Vagina (tissue), 2 donors: ENCODE measurements at places on chromosomes 12 and 14.

- DNase-seq = no peak
These were observed 297.7 kb upstream of the CLEC14A start for GRCh38 chr14:38553586-38553985.

DNA sequence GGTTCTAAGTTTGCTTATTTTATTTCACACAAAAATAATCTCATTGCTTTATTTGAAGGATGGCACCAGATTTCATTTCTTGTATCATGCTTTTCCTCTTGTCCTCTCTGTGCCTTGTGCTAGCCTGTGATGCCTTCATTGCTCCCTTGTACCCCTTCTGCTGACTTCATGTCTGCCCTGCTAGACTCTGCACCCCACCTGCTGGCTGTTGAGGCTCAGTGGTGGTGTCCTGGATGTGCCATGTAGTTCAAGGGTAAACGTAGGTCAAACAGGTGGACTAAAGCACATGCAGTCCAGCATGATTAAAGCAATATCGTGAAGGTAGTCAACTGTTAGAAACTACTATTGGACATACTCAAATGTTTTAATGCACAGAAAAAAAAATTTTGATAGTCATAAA lies 21.6 kb downstream of the MRPS35 start:
- DNase-seq = no peak

DNA sequence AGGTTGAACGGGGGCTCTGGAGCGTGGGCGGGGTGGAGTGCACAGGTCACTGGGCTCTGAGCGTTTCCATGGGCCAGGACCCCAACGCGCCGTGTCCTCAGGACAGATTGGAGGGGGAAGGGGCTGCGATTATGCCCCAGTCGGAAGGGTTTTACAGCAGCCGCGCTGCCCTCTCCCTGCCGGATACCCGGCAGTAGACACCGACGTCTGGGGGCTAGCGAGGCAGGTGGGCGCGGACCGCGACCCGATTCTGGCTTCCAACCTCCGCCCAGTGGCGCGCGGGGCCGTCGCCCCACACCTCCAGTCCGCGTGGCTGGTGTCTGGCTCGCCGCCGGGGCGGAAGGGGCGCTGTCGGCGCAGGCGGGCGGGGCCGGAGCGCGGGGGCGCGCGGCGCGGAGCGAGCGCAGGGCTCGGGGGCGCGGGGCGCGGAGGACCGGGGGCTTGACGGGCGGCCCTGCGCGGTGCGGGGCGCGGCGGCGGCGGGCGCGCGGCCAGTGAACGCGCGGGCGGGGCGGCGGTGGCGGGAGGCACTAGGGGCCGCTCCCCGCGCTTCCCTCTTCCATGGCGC lies 2.4 kb upstream of the KIF26A start:
- DNase-seq = no peak

DNA sequence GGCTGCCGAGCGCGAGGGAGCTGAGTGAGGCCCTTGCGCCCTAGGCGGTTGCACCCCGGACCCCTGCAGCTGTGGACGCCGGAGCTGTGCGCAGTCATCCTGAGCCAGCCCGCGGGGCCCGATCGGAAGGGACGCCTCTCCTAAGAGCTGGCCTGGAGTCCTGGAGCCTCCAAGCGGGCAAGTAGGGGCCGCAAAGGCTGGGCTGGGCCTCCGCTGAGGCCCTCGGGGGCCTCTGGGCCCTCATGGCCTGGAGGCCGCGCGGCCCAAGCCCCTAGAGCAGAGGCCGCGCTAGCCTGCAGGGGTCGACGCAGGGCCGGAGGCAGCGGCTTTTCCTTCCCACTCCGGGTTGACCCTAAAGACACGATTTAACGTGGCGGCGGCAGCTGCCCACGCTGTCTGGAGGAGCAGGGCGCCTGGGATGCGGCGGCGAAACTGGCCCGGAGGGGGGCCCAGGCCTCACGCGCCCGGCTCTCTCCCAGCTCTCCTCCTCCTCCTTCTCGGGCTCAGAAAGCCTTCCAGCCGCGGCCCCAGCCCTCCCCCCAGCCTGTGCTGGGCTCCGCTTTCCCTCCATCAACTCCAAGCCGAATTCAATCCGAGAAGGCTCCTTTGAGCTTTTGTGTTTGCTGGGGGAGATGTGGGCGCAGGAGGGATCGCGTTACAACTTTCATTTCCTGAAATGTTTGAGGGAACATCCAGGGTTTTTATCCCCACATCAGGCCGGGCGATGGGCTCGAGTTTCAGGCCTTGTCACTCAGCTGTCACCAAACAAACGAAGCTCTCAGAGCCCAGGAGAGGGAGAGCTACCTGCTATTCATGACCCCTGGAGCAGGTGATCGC lies 11.6 kb downstream of the SIX1 start:
- DNase-seq = no peak

DNA sequence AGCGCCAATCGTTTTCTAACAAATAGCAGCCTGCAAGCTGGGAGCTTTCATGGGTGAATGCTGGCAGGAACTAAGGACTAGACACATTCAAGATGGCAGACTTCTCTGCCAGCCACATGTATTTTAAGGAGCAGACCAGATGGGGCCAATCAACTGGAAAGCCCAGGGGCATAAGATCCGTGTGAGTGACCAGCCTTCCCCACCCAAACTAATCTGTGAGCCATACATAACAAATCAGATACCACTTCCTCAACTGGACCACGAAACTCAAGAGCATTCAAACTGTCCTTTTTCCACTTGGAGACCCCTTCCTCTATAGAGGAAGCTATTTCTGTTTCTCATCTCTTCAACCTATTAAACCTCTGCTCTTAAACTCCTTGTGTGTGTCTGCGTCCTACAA lies 9.7 kb downstream of the TCL1B start:
- DNase-seq = peak; percentile 13

DNA sequence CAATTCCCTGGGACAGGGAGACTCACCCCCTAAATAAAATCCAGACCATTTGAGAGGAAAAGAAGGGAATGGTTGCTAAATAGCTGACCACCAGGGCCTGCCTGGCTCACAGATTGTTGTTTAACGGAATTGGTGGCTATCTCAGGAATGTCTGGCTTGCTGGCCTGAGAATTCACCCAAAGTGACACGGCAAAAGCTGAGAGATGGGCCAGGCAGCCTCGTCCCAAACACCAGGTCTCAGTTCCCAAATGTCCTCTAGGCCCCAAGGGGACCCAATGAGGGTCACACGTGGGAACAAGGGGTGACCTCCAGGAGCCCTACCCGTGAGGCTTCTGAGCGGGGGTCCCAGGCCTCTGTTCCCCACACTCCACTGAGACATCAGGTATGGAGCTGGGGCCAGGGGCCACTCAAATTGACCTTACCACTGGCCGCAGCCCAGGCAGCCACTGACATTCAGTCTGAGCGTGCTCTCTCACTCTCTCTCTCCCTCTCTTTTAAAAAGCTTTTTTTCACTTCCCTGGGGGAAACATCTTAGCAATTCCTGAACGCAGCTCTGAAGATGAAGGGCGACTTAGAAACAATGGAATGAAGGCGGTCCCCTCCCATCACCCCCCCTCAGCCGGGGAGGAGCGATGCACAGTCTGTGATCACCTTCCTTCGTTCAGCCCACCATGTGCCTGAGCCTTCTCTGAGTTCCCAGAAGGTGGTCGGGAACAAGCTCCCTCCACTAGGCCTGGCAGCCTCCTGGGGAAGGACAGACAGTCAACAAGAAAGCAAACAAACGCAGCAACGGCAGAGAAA lies 131.2 kb downstream of the SCARB1 start:
- DNase-seq = no peak

- DNase-seq = no peak
These were observed 413.5 kb upstream of the SEL1L start for GRCh38 chr14:81946834-81947798.

GRCh38 chr12:20453756-20454310 lies 85.5 kb downstream of the PDE3A start:
- DNase-seq = no peak

DNA sequence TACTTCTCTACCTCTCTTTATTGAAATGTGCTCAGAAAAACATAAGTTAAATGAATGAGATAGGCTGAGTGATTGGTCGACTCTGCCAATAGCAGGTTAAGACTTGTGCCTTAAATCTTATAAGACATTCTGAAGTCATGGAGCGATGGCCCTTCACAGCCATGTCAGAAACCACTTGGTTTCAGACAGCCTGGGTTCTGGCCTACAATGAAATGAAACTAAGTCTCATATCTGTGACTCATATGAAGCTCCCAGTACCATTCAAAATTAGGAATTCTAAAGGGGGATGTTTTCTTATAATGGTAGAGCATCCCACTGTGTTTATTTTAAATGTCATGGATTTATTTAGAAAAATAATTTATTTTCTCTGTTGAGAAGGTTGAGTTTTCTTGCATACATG lies 42.6 kb downstream of the PLXNC1 start:
- no peak for DNase-seq

DNA sequence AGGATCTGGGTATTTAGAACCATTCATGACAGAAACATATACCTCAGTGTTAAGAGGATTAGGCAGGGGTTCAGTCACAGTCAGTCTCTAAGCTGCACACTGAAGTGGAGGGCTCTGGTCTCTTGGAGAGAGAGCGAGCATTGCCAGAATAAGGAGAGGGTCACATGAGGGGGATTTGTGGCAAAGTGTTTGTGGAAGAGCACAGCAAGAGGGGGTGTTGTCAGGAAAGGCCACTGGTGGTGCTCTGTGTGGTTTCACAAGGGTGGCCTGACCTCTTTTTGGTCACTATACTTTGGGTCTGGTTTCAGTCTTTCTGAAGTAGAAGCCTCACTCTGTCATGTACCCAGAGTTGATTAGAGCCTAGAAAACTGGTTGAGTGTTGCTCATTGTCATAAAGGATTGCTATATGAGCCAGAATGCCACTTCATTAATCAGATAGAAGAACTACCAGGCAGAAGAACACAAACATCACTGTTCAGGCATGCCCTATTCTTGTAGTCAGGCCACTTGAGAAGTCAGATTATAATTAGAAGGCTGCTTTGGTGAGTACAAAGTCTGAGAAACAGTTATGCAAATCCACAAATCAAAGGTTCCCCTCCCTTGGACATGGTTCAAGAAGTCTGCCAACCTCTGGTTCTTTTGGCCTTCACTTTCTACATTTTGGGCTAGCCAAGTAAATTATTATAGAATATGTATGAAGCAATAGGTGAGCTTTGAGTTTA lies 8.4 kb downstream of the TMEM19 start:
- no peak for DNase-seq

- DNase-seq = no peak
These were observed 156.7 kb downstream of the TMTC3 start for GRCh38 chr12:88298761-88299242.

GRCh38 chr12:32686340-32686739 lies 7.2 kb downstream of the DNM1L start:
- no peak for DNase-seq

DNA sequence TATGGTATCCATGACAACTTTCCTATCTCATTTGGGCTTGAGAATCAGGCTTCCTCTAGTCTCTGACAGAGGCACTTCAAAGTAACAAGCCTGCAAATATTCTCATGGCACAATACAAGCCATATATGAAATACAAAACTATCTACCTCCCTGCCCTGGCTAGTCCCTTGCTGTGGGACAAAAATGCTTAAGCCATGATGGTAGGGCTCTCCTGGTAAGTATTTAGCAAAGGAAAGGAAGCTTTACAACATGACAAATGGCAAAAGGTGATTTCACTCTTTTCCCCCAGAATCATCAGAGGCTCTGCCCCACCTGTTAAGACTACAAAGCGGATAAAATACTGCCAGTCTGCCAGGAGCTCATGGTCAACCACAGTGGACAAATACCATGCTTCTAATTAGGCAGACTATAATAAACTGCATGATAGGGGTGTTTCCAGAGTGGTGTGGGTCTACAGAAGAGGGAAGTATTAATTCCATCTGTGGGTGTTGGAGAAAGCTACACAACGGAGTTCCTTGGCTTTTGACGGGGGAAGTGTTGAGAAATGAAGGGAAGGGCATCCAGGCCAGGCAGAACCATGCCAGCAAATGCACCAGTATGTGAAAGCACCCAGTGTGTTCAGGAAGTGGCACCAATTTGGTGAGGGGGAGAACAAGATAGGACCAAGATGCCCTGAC lies 92.9 kb downstream of the SPTSSA start:
- no peak for DNase-seq

DNA sequence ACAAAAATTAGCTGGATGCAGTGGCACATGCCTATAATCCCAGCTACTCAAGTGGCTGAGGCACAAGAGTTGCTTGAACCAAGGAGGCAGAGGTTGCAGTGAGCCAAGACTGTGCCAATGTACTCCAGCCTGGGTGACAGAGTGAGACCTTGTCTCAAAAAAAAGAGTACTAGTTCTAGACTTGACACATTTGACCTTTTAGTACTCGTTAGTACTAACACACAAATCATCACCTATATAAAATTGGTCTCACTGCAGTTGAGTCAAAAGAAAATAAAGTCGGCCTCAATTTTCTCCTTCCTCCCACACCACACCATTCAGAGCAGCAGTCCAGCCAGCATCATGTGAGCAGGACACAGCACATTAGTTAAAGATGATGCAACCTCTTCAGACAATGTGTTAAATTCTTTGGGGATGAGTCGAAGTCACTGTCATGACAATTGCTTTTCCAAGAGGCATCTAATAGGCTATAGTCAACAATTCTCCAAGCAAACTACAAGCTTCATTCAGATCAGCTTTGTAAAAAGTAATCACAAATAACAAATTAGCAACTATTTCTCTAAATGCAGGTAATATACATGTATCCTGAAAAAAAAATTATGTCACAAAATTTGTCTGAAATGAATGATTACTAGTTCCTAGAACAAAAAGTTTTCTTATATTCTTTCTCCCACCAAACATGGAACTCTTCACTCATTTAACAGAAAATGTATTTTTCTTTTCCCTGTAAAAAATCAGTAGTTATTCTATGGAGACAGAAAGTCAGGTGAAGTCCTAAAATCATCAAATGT lies 55.6 kb downstream of the CLIP1 start:
- no peak for DNase-seq

GRCh38 chr12:101485021-101485420 lies 9.9 kb downstream of the SPIC start:
- no peak for DNase-seq

- DNase-seq = no peak
These were observed 259.9 kb downstream of the CEP128 start for GRCh38 chr14:80681651-80682050.

DNA sequence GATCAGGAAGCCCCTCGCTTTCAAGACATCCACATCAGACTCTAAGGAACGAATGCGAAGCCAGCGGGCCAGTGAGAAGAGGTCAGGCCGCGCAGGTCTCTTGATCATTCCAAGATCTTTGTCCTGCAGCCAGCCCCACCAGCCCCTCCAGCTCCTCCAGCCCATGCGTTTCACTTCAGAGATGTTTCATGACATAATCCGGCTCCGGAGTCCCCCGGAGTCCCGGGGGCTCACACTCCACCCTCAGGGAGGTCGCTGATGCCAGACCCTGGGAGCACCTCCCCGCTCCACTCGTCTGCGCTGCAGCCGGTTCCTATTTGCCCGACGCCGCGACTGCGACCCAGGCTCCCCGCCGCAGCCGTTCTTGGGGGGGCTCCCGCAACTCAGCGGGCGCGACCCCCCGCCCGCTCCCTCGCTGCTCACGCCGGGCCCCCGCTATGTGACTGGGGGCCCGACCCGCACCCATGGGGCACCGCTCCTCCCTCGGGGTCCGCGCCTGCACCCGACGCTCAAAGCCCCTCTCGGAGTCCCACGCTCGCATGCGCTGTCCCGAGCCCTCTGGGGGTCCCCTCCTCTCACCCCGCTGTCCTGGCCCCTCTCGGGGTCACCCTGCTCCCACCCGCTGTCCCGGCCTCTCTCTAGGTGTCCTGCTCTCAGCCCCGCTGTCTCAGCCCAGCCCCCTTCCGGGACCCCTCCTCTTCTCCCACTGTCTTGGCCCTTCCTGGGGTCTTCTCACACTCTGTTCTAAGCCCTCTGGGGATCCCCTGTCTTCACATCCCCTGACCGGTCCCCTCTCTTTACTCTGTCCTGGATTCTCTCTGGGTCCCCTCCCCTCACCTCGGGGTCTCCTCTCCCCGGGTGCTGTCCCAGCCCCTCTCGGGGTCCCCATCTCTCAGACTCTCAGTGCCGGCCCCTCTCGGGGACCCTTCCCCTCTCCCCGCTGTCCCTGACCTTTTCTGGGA lies 1.1 kb downstream of the TAOK3 start:
- DNase-seq = no peak
